ENCODE measurements at places on chromosomes 6 and 20.

DNA sequence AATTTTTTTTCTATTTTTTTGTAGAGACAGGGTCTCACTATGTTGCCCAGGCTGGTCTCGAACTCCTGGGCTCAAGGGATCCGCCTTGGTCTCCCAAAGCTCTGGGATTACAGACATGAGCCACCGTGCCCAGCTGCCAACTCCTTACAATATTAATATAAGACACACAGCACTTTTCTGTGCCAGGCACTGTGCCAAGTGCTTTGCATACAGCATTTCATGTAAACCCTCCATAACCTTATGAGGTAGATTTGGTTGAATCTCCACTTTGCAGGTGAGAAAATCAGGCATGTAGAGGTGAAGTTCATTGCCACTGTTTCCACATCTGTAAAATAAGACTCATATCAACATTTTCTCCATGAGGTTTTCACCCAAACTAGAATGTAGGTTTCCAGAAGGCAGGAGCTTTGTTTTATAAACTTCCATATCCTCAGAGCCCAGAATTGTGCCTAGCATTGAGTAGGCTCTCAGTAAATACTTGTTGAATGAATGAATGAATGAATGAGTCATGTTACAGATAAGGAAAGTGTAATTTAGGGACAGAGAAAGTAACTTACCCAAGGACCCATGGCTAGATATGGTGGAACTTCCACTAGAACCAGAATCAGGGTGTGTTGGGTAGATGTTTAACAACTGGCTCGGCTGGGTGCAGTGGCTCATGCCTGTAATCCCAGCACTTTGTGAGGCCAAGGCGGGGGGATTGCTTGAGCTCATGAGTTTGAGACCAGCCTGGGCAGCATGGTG lies 3.0 kb upstream of the CTNNBL1 start:
- DNase-seq: no peak

DNA sequence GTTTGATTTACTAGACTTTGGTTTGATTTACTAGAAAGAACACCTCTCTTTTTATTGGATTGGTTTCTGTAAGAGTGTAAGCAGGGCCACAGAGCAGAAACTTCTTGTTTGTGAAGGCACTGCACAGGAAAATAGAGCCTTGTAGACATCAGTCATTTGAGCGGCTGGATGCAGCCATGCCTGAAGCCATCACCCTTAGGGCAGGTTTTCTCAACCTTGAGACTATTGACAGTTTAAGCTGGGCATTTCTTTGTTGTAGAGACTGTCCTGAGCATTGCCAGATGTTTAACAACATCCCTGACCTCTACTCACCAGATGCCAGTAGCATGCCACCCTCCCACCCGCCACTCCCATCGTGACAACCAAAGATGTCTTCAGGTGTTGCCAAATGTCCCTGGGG lies 130.2 kb upstream of the SULF2 start:
- DNase-seq: no peak

DNA sequence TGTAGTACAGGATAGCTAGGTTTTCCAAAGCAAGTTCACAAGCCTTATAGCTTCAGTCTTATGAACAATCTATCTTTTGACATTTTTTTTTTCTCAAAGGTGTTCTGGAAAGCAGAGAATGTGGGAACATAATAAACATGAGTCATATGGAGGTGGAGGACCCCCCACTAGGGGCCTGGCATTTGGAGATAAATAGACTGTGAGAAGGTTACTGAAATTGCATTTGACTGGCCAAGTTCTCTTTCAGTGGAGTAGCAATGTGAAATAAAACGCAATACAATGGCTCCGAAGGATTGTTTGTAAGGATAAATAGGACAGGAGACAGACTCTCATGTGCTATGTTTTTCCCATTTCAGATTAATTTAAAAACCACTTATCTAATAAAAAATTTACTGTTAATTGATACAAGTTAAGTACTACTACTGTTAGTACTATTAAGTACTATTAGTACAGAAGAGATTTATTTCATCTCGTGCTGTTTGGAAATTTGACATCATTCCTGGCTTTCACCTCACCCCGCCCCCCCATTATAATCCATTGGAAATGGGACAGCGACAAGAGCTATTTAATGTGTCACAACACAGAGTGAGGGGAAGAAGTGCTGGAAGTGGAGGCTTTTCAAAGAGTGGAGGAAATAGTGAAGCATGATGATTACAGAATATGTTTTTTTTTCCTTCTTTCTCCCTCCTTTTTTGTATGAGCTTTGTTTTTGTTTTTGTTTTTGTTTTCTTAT lies 122.6 kb upstream of the ID4 start:
- no peak for DNase-seq

DNA sequence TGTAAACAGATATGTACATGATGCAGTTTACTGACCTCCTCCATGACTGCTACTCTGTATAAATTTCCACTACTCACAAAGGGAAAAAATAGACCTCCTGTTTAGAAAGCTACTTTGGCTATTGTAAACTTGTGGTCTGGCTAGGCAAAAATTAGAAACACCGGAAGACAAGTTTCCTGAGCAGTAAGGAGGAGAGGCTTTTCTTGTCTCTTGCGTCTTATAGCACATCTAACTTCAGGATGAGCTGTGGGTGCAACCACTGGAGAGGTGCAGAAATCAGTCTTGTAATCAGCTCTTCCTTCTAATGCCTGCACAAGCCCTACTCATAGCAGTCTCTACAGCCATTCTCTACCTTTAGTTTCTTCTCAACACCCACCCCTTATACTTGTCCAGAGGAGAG lies 296.5 kb upstream of the SLC35B3 start:
- no peak for DNase-seq

All from iPS DF 19.7 (cell line).